ENCODE measurements at places on chromosomes 1 and 21.

DNA sequence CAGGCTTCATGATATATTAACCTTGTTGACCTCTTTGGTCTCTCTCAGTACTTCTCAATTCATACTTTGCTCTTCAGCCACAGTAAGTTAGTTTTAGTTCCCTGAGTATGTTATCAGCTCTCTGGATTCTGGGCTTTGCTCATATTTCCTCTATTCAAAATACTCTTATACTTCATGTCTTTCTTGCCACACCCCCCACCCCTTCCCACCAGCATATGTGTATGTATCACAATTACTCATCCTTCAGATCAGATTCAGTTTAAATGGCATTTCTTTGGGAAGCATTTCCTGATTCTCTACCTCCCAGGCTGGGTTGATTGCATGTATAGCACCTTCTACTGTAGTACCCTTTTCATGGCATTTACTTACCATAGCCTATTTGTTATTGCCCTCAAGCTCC, 28.3 kb downstream of the SLC30A7 start:
- peak; percentile 65 for DNase-seq

- DNase-seq = no peak
Observed at GRCh38 chr1:203052601-203053000, 26.3 kb downstream of the PPFIA4 start.

DNA sequence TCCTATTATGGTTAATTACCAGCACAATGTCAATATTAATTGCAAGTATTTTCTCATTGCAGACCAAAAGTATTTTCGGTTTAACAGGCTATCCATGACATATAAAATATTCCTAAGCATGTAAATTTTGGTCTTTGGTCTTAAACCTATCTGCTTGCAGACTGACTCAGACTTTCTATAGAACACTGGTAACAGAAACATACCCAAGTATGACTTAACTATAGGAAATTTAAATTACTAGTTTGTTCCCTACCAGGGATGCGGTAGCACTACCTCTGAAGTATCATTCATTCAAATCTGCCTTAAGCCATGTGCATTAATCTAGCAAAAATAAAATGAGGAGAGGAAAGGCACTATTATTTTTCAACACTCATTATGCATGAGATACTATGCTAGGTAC, 2.9 kb downstream of the TAF1A start:
- no peak for DNase-seq

GRCh38 chr1:158087320-158087927, 93.3 kb upstream of the CD1D start:
- DNase-seq = no peak

GRCh38 chr1:201903135-201903534, 14.4 kb downstream of the SHISA4 start:
- no peak for DNase-seq

DNA sequence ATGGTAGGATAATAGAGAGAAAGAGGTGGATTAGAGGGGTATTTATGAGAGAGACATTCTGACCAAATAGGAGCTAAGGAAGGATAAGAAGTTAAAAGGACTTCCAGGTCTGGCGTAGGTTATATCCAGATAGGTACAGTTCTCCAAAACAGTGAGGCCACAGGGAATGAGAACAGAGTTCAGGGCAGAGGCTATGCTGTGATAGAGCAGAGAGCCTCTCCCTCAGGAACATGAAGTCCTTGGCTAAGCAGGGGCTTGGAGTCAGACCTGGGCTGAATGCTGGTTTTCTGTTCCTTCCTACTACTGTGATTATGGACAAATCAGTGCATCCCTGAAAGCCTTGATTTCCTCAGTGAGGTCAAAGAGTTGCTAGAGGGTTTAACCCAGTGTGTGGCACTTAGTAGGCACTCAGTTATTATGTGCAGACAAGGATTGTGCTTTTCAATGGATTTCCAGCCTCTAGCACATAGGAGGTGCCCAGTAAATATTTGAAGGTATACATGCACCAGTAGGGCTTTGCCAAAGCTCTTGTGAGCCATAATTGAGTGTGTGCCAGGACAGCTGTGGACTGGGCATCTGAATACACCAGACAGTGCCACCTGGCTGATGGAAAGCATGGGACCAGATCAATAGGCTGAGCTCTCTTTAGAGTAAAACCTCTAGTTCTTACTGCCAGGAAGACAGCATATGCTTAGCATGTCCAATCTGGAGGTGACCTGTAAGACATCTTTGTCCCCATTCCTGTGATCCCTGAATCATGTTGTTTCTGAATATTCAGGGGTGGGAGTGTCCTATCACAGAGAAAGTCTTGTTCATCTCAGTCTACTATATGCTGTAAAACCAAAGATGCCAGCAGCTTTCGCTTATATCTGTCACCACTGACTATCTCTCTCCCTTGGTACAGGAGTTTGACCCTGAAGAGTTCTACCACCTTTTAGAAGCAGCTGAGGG, 111.1 kb downstream of the PIK3R3 start:
- no peak for DNase-seq

DNA sequence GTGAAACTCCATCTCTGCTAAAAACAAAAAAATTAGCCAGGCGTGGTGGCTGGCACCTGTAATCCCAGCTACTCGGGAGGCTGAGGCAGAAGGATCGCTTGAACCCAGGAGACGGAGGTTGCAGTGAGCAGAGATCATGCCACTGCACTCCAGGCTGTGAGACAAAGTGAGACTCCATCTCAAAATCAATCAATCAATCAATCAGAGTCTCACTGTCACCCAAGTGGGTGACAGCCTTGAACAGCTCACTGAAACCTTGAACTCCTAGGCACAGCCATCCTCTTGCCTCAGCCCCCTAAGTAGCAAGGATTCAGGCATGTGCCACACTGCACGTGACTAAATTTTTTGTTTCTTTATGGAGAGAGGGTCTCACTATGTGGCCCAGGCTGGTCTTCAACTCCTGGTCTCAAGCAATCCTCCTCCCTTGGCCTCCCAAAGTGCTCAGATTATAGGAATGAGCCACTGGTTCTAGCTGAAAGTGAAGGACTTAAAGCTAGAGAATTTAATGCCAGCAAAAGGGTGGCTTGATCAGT, 44.4 kb downstream of the GNB1 start:
- DNase-seq = no peak

GRCh38 chr1:154206196-154206595, at the start of gene CFAP141:
Gene CFAP141, minus strand, starts transcription at chr1:154206333. Its CDS starts 26 bp downstream, at chr1:154206307.
- no peak for DNase-seq

DNA sequence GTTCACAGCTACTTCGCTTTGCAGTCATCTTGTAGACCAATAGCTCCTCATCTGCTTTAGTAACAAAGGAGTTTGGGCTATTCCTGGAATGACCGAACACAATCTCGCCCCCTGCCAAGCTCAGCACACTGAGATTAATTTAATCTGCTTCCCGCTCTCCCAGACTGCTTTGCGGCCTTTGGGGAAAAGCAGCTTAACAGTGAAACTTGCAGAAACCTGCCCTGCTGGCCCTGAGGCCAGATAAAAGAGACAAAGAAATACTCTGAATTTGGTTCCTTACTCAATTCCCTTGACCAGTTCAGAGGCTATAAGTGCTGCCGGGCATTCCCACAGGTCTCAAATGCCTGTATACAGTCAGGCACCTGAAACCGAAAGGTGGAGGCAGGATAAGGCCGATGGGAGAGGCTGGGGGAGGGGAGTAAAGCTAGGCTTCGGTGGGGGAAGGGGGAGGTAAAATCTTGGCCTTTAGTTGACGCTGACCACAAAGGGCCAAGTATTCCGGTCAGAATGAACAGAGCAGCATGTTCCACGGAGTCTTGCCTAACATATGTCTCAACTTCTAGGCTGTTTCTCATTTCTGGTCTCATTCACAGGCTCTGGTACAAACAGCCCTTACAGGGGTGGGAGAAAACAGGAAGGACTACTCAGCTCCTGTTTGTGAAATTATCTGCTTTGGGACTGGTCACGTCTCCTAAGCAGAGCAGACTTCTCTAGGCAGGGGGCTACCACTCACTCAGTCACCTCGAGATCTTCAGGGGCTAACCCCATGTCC, 17.7 kb upstream of the A3GALT2 start:
- no peak for DNase-seq

- no peak for DNase-seq
Observed at GRCh38 chr1:40969445-40969844, 10.1 kb upstream of the CTPS1 start.

- peak; percentile 84 for DNase-seq
Observed at GRCh38 chr1:26744075-26744959, 43.4 kb upstream of the PIGV start.

- peak; percentile 25 for DNase-seq
Observed at GRCh38 chr1:183580281-183580682, 10.0 kb downstream of the NCF2 start.

GRCh38 chr1:112188611-112189010, 199.1 kb upstream of the KCND3 start:
- no peak for DNase-seq

- DNase-seq = peak; percentile 44
Observed at GRCh38 chr1:99481391-99481996, 164.4 kb upstream of the PALMD start.

DNA sequence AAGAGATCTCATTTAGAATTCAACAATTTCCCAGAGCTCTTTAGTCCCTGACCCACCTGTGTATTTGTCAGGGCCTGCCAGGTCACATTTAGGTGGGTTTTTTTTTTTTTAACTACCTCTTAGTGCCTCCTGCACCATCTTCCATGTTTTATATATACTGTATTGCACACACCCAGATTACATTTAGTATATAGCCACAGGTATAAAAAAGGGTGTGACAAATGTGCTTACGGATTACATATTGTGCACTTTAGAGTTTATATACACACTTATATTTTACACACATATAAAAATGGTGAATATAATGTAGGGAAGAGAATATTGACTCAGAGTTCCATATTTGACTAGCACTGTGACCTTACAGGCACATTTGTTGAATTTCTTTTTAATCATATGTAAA, 17.4 kb upstream of the LRIG2 start:
- DNase-seq = no peak

- DNase-seq = no peak
Observed at GRCh38 chr1:232873412-232873811, 68.2 kb downstream of the MAP10 start.

- DNase-seq = no peak
Observed at GRCh38 chr1:67839826-67840225, 6.6 kb upstream of the GNG12 start.

DNA sequence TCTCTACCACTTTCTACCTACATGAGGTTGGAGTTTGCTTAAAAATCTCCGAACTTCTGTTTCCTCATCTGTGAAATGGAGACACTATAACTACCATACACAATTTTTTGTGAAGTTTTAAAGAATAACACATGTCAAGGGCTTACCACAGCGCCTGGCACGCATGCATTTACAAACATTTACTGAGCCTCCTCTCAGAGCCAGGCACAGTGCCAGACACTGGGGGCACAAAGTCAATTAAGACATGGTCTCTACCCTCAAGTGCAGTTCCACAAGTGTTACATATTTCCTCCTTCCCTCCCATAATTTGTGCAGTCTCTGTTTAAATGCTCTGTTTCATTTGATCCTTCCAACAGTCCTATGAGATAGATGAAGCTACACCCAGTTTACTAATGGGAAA, 356.4 kb upstream of the ESRRG start:
- DNase-seq = no peak

DNA sequence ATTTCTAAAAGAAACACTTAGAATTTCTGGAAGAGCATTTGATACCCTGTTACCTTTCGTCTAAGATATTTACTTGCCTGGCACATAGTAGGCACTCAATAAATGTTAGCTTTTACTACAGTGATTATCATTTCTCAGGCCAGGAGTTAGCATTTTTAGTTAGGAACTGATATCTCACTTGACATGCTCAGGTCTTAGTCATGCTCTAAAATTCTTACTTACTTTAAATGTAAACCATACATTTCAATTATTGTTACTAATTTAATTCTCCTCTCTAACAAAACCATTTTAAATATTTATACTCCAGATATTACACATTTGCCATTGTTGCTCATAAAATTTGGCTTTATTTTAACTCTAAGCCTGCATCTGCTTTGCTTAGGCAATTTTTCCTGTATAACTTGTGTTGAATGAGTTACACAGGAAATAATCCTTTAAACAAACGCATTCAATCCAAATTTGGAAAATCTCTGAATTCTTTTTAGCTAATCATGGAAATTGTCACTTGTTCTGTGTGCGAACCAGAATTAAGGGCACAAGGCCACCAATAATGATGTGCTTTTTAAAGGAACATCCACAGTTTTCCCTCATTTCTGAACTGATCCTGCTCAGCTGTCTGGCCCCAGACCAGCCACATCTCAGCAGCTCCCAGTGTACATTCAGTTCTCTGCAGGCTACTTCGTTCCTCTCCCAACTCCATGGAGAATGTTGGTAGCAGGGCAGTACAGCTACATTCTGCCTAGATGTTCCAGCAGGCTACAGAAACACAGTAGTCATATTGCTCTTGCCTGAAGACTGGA, 15.6 kb downstream of the NIBAN1 start:
- no peak for DNase-seq

GRCh38 chr21:40719615-40720014, 127.3 kb downstream of the DSCAM start:
- no peak for DNase-seq

DNA sequence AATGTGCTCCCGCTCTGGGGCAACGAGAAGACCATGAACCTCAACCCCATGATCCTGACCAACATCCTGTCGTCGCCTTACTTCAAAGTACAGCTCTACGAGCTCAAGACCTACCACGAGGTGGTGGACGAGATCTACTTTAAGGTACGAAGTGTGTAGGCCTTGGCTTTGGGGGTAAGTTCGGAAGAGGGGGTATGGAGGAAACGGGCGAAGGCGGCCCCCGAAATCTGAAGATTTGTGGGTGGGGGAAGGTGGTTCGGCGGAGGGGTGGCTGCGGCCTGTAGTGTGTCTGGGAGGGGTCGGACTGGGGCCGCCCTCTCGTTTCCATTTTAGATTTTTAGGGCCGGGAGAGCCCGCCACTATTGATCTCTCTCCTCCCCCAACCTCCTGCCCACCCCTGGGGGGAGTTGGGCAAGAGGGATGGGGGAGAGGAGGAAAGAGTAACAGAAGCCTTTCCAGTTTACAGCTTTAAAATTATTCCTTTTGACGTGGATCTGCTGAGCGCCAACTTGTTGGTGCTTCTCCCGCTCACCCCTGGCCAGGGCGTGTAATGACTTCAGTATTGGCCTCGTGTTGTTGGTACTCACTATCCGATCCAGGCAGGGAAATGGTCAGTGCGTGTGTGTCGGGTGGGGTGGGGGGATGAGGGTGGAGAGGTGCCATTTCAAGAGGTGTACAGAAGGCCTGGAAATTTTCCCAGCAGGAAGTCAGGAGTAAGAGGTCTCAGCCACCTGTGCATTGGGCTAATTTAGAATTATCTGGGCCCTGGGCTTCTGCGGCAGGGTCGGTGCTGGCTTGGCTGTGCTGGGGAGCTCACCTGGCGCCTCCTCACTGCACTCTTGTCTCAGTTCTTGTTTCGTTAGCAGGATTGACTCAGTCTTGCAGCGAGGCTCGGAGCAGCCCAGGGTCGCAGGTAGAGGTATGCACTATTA, 880 bp downstream of the PRPF38B start:
- peak; percentile 76 for DNase-seq

GRCh38 chr1:10295481-10296085, 85.2 kb downstream of the KIF1B start:
- DNase-seq = no peak

DNA sequence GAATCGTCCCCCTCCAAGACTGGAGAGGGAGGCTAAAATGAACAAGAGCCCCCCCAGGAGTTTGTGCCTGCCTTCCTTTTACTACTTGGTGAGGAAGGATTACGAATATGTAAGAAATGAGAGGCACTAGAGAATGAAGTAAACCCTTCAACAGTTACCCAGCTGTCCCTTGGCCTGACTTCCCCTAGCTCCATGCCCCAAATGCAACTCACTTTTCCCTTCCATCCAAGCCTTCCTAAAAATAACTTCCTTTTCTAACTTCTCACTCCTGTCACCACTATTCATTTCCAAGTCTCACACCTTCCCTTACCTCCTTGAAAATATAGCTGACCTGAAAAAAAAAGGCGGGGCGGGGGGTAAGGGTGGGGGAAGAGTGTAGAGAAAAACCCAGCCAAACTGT, 96.6 kb upstream of the HNRNPU start:
- no peak for DNase-seq

Measured in CD4-positive, alpha-beta T cell treated with Interleukin-6 for 4 hours (primary cell).